ENCODE measurements at places on chromosomes 16 and 17. TPM values are rescaled to one million over a fixed set of nuclear protein-coding genes. Genes with fewer than 3 reads are reported as not detected.

- DNase-seq: no peak
Measured at GRCh38 chr17:57861790-57862693, 12.2 kb upstream of the MRPS23 start.

- no peak for DNase-seq
Measured at GRCh38 chr16:27224271-27224737, 21.0 kb downstream of the KDM8 start.

DNA sequence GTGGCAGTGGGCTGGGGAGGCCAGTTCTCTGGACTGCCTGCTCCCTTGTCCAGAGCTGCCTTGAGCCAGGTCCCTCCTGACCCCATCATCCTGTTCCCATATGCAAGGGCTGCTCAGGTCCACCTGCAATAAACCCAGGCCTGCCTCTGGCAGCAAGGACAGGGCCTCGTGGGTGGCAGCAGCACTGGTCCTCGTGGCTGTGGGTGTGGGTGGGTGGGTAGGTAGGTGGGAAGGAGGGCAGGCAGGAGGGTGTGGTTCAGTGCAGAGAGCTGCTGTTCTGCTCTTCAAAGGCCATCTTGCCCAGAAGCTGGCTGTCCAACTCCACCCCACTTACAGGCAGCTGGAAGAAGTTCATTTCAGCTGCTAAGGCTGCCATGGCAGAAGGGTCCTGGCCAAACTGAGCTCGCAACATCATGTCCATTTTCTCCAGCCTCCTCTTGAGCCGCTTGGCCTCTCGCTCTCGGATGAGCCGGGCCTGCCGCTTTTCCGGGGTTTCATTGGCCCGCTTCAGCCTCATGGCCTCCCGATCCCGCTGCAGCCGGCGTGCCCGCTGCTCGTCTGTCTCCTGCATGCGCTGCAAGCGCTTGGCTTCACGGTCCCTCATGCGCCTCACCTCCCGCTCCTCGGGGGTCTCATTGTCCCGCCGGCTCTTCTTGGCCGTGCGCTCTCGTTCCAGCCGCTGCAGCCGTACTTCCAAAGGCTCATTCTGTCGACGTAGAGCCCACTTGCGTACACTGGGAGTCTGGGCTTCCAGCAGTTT is 14.2 kb downstream of the ATXN1L start:
- DNase-seq: no peak

DNA sequence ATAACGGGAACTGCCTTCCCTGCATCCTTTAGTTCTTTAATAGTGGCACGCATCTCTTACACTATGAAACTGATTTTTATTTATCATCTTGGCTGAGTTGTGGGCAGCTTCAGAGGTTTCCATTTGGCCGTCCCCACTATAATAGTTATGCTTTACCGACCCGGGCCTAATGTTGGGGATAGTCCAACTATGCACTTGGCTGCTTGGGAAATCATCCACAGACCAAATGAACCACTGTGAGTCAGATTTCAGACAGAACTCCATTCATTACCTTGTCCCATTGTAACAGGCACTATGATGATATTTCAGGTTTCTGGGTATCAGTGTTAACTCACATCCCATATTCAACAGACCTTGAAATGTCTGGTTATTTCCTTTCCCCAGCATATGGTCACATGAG is 6.1 kb upstream of the SLFN5 start:
- no peak for DNase-seq

DNA sequence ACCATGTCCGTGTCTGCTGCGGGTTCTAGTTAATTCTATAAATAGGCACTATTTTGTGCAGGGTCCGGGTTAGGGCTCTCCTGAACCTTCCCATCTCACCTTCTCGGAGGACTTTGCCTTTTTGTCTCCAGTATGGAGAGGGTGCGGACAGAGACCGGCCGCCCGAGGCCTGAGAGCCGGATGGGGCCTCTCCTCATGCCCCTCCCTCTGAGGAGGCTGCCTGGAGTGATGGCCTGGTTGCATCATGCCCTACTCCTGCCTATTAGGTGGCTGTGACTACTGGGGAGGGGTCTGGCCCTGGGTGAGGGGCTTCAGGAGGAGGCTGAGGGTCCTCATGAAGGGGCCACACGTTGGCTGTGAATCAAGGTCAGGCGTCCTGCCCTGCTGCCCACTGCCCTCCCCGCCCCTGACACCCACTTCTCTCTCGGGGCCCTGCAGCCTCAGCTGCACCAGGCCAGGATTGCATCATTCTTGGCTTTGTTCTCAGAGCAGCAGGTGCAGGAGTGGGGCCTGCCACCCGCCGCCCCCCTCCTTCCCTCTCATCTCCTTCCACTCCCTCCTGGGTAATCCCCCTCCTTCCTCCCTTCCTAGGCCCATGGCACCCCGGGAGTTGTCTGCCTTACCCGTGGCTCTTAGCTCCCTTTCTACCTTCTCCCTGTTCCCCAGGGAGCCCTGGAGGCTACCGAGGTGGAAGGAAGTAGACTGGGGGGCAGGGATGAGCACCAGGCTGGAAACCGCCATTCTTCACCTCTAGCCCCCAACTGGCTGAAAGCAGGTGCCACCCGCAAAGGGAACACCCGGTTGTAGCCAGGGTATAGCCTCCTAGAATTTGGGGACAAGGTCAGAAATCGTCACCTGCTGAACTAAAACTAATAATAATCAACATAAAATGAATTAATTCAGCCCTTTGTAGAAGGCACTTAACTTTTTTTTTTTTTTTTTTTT is 12.7 kb upstream of the ARHGAP23 start:
- DNase-seq: peak; percentile 75

DNA sequence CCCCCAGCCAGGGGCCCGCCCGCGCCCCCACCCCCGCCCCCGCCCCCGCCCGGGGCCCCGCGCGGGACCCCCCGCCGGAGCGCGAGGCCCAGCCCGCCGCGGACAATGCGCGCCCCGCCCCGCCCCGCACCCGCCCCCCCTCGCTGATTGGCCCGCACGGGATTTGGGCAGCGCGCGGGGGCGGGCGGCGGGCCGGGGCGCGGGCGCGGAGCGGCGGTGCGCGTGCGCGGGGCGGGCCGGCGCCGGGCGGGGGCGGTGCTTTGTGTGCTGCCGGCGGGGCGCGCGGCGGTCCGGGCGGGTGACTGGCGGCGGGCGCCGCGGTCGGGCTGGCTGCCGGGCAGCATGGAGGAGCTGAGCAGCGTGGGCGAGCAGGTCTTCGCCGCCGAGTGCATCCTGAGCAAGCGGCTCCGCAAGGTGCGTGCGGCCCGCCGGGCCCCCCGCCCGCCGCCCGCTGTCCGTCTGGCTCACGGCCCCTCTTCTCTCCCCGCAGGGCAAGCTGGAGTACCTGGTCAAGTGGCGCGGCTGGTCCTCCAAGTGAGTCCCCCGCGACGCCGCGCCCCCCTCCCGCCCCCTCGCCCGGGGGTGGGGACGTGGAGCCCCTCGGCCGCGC is at the start of gene CBX2:
CBX2 (plus strand) TSS at position 255 of the 610 bp plus-strand sequence; CDS start at position 343, 88 bp downstream.
- DNase-seq: peak; percentile 92

KRTAP9-2 gene
- not detected for total RNA-seq

- DNase-seq: peak; percentile 95
Measured at GRCh38 chr17:3004150-3004801, 59.1 kb downstream of the OR1D5 start.

- DNase-seq: peak; percentile 57
Measured at GRCh38 chr16:9258423-9259051, 167.1 kb downstream of the HAPSTR1 start.

GRCh38 chr17:53483704-53484103 is 339.0 kb upstream of the KIF2B start:
- DNase-seq: no peak

C17orf100 gene
- 2.5 TPM for total RNA-seq

ARSG gene
- 12.4 TPM for total RNA-seq

GRCh38 chr17:18933102-18934058 is 18.6 kb upstream of the SLC5A10 start:
- no peak for DNase-seq

GRCh38 chr16:53504665-53505064 is 1.7 kb upstream of the AKTIP start:
- DNase-seq: no peak

CPNE7 gene
- total RNA-seq: 8.8 TPM

XYLT1 gene
- 42.9 TPM for total RNA-seq
